ENCODE measurements at places on chromosomes 3 and 15.
A peak's percentile ranks its signal among the peaks of the same experiment; 100 is the strongest.

DNA sequence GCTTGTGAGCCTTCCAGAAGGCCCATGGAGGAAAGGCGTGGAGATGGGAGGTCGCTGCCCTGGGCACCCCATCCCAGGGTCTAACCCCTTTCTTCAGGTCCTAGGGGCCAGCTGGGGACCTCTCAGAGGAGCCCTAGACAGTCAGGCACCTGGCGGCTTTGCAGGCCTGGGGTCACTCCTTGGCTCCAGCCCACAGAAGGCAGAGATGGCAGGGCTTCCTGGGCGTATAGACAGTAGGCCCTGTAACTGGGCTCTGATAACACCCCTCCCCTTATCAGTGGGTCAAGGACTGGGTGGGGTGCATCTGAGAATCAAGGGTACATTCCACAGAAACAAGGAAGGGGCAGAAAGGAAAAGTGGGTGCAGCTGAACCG is 16.7 kb downstream of the ZDHHC19 start:
- no peak overlapping the region for H3K4me3 ChIP-seq
- H3K27me3 ChIP-seq = no peaks in the 10 kb centered on the region
- H3K27ac ChIP-seq = no peak overlapping the region
- DNase-seq = no peak
- H3K4me1 ChIP-seq = no peaks in the 10 kb centered on the region

- no peaks in the 10 kb centered on the region for H3K27me3 ChIP-seq
- H3K4me3 ChIP-seq = peak overlapping the region; percentile 78
- no peak for DNase-seq
- peaks cover 5% of the 10 kb centered on the region for H3K36me3 ChIP-seq
These were observed 661 bp upstream of the PARP14 start for GRCh38 chr3:122679882-122680474.

GRCh38 chr15:29131840-29132420 is 137.7 kb downstream of the NSMCE3 start:
- peak; percentile 69 for DNase-seq
- H3K27me3 ChIP-seq = no peaks in the 10 kb centered on the region
- no peak overlapping the region for H3K27ac ChIP-seq
- H3K4me3 ChIP-seq = no peak overlapping the region
- H3K36me3 ChIP-seq = no peaks in the 10 kb centered on the region

DNA sequence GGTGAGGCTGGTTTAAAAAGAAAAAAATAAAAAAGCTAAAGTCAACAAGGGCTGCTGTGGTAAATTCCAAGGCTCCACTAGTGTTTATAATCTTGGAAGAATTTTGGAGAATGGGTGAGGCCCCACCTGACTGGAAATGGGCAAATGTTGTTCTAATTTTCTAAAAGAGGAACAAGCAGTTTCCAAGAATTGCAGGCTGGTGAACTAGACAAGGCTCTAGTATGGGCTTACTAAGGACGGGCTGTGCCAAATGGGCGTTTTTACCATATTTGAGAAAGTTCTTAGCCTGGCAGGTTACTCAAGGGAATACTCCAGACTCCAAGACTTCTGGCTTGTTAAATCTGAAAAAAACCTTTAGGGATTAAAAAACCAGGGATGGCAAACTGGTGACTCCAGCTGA is 67.0 kb upstream of the ABHD2 start:
- no peaks in the 10 kb centered on the region for H3K36me3 ChIP-seq
- no peaks in the 10 kb centered on the region for H3K27me3 ChIP-seq
- no peak for DNase-seq
- H3K27ac ChIP-seq = no peak overlapping the region
- H3K4me1 ChIP-seq = peaks cover 16% of the 10 kb centered on the region

- H3K27ac ChIP-seq = no peak overlapping the region
- peak; percentile 7 for DNase-seq
- H3K27me3 ChIP-seq = no peaks in the 10 kb centered on the region
- no peak overlapping the region for H3K4me3 ChIP-seq
- H3K4me1 ChIP-seq = no peaks in the 10 kb centered on the region
These were observed 260.3 kb downstream of the XXYLT1 start for GRCh38 chr3:195010551-195011100.

DNA sequence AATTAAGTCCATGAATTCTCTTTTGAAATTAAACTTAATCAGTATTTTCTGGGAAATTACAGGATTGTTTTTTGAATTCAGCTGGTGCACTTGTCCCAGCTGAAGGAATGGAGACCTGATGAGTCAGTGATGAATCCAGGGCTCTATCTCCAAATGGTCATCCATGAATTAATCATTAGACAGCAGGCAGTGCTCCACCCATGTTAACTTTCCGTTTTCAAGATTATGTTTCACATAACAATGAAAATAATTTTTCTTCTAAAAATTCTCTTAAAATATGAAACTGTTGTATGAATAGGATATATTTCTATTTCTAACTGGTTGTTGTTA is 13.9 kb upstream of the PAQR9 start:
- no peaks in the 10 kb centered on the region for H3K27me3 ChIP-seq
- H3K4me1 ChIP-seq = peaks cover 12% of the 10 kb centered on the region
- no peak for DNase-seq

DNA sequence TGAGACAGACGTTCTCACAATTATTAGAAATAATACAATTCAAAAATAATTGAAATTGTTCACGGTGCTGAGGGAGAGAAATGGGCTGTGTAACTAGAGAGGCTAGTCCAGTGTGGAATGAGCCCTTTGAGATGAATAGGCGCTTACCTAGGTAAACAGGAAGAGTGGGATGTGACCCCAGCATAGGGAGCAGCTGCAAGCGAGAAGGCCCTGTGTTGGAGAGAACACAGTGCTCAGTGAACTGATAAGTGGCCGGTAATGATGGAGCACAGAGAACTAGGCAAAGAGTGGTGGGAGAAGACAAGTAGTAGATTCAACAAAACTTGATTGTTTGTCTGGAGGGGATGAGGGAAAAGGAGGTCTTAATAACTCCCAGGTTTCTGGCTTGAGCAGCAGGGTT is 103.9 kb downstream of the HCN4 start:
- DNase-seq = no peak
- no peak overlapping the region for H3K27ac ChIP-seq
- no peak overlapping the region for H3K4me3 ChIP-seq
- no peaks in the 10 kb centered on the region for H3K36me3 ChIP-seq
- H3K4me1 ChIP-seq = no peaks in the 10 kb centered on the region

- H3K27ac ChIP-seq = no peak overlapping the region
- no peak for DNase-seq
These were observed 31.4 kb downstream of the SETMAR start for GRCh38 chr3:4334548-4334947.

DNA sequence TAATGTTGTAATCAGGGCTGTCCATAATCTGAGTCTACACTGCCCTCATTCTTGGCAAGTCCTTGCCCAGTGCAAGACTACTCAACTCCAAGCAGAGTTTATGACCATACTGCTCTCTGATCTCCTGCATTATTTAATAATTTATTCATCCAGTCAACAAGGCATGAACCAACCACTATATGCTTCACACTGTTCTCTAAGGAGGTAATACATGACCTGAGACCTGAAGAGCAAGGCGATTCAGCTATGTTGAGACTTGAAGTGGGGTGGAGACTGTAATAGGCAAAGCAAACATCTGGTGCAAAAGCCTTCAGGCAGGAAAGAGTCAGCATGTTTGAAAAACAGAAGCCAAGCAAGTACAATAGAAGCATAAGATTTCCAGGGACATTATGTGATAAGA is 1362.8 kb downstream of the ROBO2 start:
- H3K4me3 ChIP-seq = no peak overlapping the region
- no peaks in the 10 kb centered on the region for H3K4me1 ChIP-seq
- H3K36me3 ChIP-seq = no peaks in the 10 kb centered on the region

DNA sequence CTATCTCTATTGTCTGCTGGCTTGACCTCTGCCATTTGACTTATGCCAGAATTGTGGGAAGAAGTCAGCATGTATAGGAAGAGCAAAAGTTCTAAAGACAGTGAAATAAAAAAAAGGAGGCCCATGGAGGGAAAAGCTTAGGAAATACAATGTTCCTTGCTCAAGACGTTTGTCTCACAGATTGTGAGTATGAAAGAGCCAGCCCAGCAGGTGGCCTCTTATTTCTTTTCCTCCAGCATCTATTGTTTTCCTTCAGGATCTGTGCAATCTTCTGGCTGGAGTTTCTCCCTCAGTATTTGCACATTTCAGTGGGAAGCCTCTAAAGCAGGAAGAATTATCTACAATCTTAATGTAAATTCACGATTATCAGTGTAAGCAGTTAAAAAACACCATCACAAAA is 43.7 kb downstream of the ZDHHC3 start:
- no peaks in the 10 kb centered on the region for H3K4me1 ChIP-seq
- no peak for DNase-seq
- H3K27me3 ChIP-seq = no peaks in the 10 kb centered on the region
- no peak overlapping the region for H3K27ac ChIP-seq
- no peak overlapping the region for H3K4me3 ChIP-seq
- peaks cover 77% of the 10 kb centered on the region for H3K36me3 ChIP-seq

- no peaks in the 10 kb centered on the region for H3K36me3 ChIP-seq
- H3K4me3 ChIP-seq = no peak overlapping the region
- H3K4me1 ChIP-seq = peaks cover 8% of the 10 kb centered on the region
- H3K27ac ChIP-seq = no peak overlapping the region
- DNase-seq = no peak
These were observed 727.7 kb upstream of the NECTIN3 start for GRCh38 chr3:110343945-110344344.

GRCh38 chr3:166360720-166361119 is 523.5 kb upstream of the BCHE start:
- no peak overlapping the region for H3K4me3 ChIP-seq
- H3K4me1 ChIP-seq = no peaks in the 10 kb centered on the region
- no peak overlapping the region for H3K27ac ChIP-seq
- no peaks in the 10 kb centered on the region for H3K36me3 ChIP-seq
- H3K27me3 ChIP-seq = no peaks in the 10 kb centered on the region
- DNase-seq = no peak

DNA sequence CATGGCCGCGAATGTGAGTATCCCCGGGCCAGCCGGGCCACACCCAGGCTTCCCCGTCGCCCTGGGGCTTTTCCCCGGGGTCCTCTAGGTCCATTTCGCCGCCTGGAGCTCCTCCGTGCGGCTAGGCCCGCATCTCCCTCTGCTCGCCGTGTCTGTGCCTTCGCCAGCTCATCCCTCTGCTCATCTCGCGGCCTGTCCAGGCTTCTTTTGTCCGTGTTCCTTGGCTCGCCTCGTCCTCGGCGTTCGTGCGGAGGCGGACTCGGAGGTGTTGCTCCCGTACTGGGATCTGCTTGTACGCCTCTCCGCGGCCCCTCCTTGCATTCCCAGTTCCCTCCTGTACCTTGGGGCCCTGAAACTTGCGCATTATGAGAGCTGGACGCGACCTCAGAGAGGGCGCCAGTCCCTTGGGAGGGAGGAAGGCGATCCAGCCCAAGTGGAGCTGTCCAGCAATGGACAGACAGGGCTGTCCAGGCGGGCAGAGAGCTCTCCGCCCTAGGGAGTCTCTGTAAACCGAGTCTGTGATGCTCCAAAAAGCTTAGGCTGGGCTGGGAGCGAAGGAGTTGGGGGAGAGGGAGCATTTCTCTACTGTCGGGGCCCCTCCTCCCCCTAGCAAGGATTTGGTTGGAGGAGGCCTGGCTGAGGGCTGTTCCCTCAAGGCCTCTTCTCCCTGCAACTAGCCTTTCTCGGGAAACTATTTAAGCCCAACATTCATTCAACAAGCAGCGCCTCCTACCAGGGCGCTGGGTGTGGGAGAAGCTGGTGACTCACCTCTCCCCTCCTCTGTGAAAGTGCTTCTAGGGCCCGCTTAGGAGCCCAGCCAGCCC is 553 bp downstream of the TMEM43 start:
- no peak for DNase-seq
- peaks cover 54% of the 10 kb centered on the region for H3K36me3 ChIP-seq
- H3K4me3 ChIP-seq = peak overlapping the region; percentile 82
- no peaks in the 10 kb centered on the region for H3K27me3 ChIP-seq
- peaks cover 9% of the 10 kb centered on the region for H3K4me1 ChIP-seq

- no peaks in the 10 kb centered on the region for H3K36me3 ChIP-seq
- peak; percentile 88 for DNase-seq
- no peak overlapping the region for H3K4me3 ChIP-seq
- no peaks in the 10 kb centered on the region for H3K27me3 ChIP-seq
- H3K4me1 ChIP-seq = peaks cover 28% of the 10 kb centered on the region
These were observed 81.6 kb downstream of the PPCDC start for GRCh38 chr15:75104804-75105557.

GRCh38 chr3:106299300-106300098 is 430.7 kb upstream of the CBLB start:
- no peaks in the 10 kb centered on the region for H3K36me3 ChIP-seq
- DNase-seq = no peak
- no peaks in the 10 kb centered on the region for H3K27me3 ChIP-seq

GRCh38 chr3:159146856-159147435 is 345.1 kb downstream of the MFSD1 start:
- no peak for DNase-seq
- no peak overlapping the region for H3K4me3 ChIP-seq

- H3K36me3 ChIP-seq = no peaks in the 10 kb centered on the region
- H3K27me3 ChIP-seq = no peaks in the 10 kb centered on the region
- H3K27ac ChIP-seq = no peak overlapping the region
These were observed 106.3 kb upstream of the ALCAM start for GRCh38 chr3:105260385-105260784.

DNA sequence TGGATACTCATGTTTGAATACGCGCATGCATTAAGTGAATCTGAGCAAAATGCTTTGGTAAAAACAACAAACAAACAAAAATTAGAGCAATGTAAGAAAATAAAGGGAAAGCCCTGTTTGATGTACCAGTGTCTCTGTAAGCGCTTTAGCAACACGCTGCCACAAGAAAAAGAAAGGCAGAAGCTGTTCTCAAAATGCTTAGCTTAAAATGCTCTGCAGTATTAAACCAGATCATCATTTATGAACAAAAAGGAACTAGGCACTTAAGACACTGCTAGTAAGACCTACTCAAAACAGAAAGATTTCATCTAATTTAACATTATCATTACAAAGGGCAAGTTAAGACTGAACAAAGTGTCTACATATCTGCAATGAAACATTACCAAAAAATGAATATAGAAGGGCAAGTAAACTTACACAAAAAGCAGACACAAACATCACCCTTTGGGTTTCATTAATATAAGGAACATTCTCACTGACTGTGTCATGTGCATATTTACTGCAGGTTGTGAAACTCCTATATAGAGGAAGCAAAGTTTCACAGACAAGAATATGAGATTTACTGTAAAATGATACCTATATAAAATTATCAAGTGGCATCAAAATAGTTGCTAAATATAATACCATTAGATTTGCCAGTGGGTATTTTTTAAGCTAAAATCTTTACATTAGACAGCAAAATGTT is 102.1 kb downstream of the FBXL22 start:
- H3K4me1 ChIP-seq = no peaks in the 10 kb centered on the region
- H3K4me3 ChIP-seq = no peak overlapping the region
- no peaks in the 10 kb centered on the region for H3K27me3 ChIP-seq
- no peak overlapping the region for H3K27ac ChIP-seq

- H3K36me3 ChIP-seq = peaks cover 87% of the 10 kb centered on the region
- peak overlapping the region; percentile 91 for H3K27ac ChIP-seq
- no peak for DNase-seq
- H3K4me3 ChIP-seq = no peak overlapping the region
- no peaks in the 10 kb centered on the region for H3K27me3 ChIP-seq
These were observed 50.2 kb downstream of the CDCP1 start for GRCh38 chr3:45095916-45096526.
